Endodermal cell (in vitro differentiated cells): ENCODE measurements at places on chromosomes 2 and 18. TPM values are rescaled to one million over a fixed set of nuclear protein-coding genes. Genes with fewer than 3 reads are reported as not detected.

Gene ANKRD44
- 5.0 and 10.6 TPM in 2 replicates for total RNA-seq

Gene KCNK3
- not detected in 3 replicates for total RNA-seq

Gene FBLN7
- total RNA-seq, result 3.6 and 4.0 TPM in 2 replicates

Gene GALNT13
- total RNA-seq, result 7.3 and 9.8 TPM in 2 replicates

Gene MAP3K19
- total RNA-seq, result not detected in 3 replicates

Gene CNGA3
- total RNA-seq, result 0.16 and 0.33 TPM in 2 replicates

Gene STAT4
- total RNA-seq, result 6.9 to 8.8 TPM (median 8.4 TPM) in 3 replicates

Gene SLC4A5
- total RNA-seq, result 2.4 and 3.7 TPM in 2 replicates

Gene GPR55
- 5.6 and 7.5 TPM in 2 replicates for total RNA-seq

Gene VSNL1
- total RNA-seq, result 0.33 to 1.5 TPM (median 1.4 TPM) in 3 replicates

Gene CTDP1
- 29.8 to 35.9 TPM (median 32.7 TPM) in 3 replicates for total RNA-seq

Gene DCDC2C
- total RNA-seq, result not detected in 2 replicates

Gene FOXI3
- 0.16 to 1.4 TPM (median 0.93 TPM) in 3 replicates for total RNA-seq

Gene ABHD3
- total RNA-seq, result 21.8 and 24.5 TPM in 2 replicates

Gene ANKRD30B
- not detected in 2 replicates for total RNA-seq

Gene UGT1A5
- total RNA-seq, result not detected in 3 replicates

Gene CDKL4
- total RNA-seq, result not detected in 3 replicates

Gene SULT1C4
- total RNA-seq, result 2.7 and 3.5 TPM in 2 replicates

Gene TRIM43
- not detected in 2 replicates for total RNA-seq

Gene LYPD6
- total RNA-seq, result 1.8 to 10.2 TPM (median 8.5 TPM) in 3 replicates

Gene RPRM
- total RNA-seq, result 32.6 and 34.7 TPM in 2 replicates

Gene SERPINB10
- not detected in 2 replicates for total RNA-seq

Gene RAD51AP2
- 0.18 to 0.21 TPM (median 0.19 TPM) in 3 replicates for total RNA-seq

Gene ZCCHC2
- 13.5 and 16.9 TPM in 2 replicates for total RNA-seq

Gene MTA3
- 145 and 154 TPM in 2 replicates for total RNA-seq

Gene ELOA2
- total RNA-seq, result not detected in 3 replicates

Gene ALLC
- total RNA-seq, result not detected in 2 replicates

Gene FRZB
- 52.1 and 54.8 TPM in 2 replicates for total RNA-seq

Gene MITD1
- total RNA-seq, result 39.2 and 40.1 TPM in 2 replicates

Gene PLEK
- total RNA-seq, result not detected in 3 replicates

Gene BOD1L2
- 0.11 to 0.13 TPM in 2 of 3 replicates, not detected in the other for total RNA-seq

Gene RFX8
- not detected in 2 replicates for total RNA-seq

Gene CD8A
- total RNA-seq, result 0.16 and 0.18 TPM in 2 replicates

Gene ALPG
- 0.09 TPM in 1 of 2 replicates, not detected in the other for total RNA-seq

Gene RTTN
- total RNA-seq, result 25.6 to 35.4 TPM (median 33.7 TPM) in 3 replicates

Gene RAB6C
- total RNA-seq, result 0.22 TPM in 1 of 3 replicates, not detected in the others

Gene FBXO48
- total RNA-seq, result 1.0 and 1.3 TPM in 2 replicates

Gene ALK
- total RNA-seq, result 0.45 and 0.46 TPM in 2 replicates

Gene RND3
- 1.3 to 8.4 TPM (median 2.6 TPM) in 3 replicates for total RNA-seq

Gene FBXO41
- total RNA-seq, result 8.9 and 9.0 TPM in 2 replicates

Gene KIAA2012
- total RNA-seq, result 0.19 to 0.72 TPM (median 0.62 TPM) in 3 replicates

Gene MBP
- 16.3 and 16.5 TPM in 2 replicates for total RNA-seq

Gene RSAD2
- total RNA-seq, result 0.47 and 0.75 TPM in 2 replicates

Gene ACTG2
- 1.6 and 3.1 TPM in 2 replicates for total RNA-seq

Gene SULT1C2
- total RNA-seq, result 0.92 to 1.4 TPM (median 1.00 TPM) in 3 replicates

Gene CD8B2
- total RNA-seq, result not detected in 2 replicates

Gene MC2R
- total RNA-seq, result not detected in 3 replicates
